Activated T-helper 1 cell treated with anti-CD3 and anti-CD28 coated beads, Interleukin-12 subunit alpha, Interleukin-12 subunit beta, Interleukin-2, Interleukin-4 antibody, amounts not matched to agents 30 ng/mL and 10 ng/mL and 1 ng/mL, durations not matched to agents 14 hours and 24 hours and 36 hours (primary cell): ENCODE measurements at places on chromosomes 3 and 15. TPM values are rescaled to one million over a fixed set of nuclear protein-coding genes. Genes with fewer than 3 reads are reported as not detected.

DNA sequence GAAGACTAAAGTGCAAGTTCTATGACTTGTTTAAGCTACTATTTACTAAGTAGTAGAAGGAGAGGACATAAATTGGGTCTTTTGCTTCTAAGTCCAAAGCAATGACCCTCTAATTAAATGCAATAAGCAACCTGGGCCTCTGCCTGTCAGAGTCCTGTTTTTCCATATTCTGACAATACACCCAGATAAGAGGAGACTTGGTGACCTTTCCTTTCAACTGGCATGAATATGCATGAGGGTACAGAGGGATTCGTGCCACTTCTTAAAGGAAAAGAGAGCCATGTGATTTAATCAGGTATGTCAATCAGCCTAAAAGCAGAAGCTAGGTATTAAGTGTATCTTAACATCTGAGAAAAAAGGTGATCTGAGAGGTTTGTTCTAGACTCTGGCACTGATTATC, 50.7 kb upstream of the FGF7 start:
- H3K27me3 ChIP-seq: peaks cover 5% of the 10 kb centered on the region
- no peak overlapping the region for H3K4me3 ChIP-seq
- H3K36me3 ChIP-seq: no peaks in the 10 kb centered on the region
- DNase-seq: no peak

The EPB42 gene
- not detected in 2 replicates for total RNA-seq

GRCh38 chr3:144424606-144425005, 453.0 kb downstream of the DIPK2A start:
- no peaks in the 10 kb centered on the region for H3K27me3 ChIP-seq
- no peak overlapping the region for H3K4me3 ChIP-seq
- no peaks in the 10 kb centered on the region for H3K36me3 ChIP-seq

The LRRC58 gene
- total RNA-seq: 26.9 and 27.4 TPM in 2 replicates

The IGSF11 gene
- total RNA-seq: 0.18 TPM in 1 of 2 replicates, not detected in the other

DNA sequence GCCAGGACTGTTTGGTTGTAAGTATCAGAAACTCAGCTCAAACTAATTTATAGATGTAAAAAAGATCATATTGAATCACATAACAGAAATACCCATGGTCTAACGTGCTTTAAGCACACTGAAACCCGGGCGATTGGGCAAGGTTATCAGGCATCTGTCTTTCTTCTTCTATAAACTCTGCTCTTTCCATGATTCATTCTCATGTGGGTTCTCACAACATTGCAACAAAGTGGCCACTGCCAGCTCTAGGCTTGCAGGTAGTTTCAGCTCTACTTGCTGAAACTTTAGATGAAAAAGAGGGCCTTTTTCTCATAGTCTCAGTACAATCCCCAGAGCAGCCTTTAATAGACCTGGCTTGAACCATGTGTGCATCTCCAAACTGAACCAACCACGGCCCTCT, 456.1 kb downstream of the MFSD1 start:
- H3K36me3 ChIP-seq: no peaks in the 10 kb centered on the region
- H3K4me3 ChIP-seq: no peak overlapping the region
- H3K27ac ChIP-seq: no peak overlapping the region
- DNase-seq: no peak
- H3K27me3 ChIP-seq: peaks cover 4% of the 10 kb centered on the region
- no peaks in the 10 kb centered on the region for H3K4me1 ChIP-seq

- no peak for DNase-seq
- H3K27me3 ChIP-seq: peaks cover 18% of the 10 kb centered on the region
- no peak overlapping the region for H3K27ac ChIP-seq
- H3K4me3 ChIP-seq: no peak overlapping the region
- no peaks in the 10 kb centered on the region for H3K4me1 ChIP-seq
- H3K36me3 ChIP-seq: no peaks in the 10 kb centered on the region
Measured at GRCh38 chr3:141057436-141057835, 6.3 kb downstream of the SPSB4 start.

DNA sequence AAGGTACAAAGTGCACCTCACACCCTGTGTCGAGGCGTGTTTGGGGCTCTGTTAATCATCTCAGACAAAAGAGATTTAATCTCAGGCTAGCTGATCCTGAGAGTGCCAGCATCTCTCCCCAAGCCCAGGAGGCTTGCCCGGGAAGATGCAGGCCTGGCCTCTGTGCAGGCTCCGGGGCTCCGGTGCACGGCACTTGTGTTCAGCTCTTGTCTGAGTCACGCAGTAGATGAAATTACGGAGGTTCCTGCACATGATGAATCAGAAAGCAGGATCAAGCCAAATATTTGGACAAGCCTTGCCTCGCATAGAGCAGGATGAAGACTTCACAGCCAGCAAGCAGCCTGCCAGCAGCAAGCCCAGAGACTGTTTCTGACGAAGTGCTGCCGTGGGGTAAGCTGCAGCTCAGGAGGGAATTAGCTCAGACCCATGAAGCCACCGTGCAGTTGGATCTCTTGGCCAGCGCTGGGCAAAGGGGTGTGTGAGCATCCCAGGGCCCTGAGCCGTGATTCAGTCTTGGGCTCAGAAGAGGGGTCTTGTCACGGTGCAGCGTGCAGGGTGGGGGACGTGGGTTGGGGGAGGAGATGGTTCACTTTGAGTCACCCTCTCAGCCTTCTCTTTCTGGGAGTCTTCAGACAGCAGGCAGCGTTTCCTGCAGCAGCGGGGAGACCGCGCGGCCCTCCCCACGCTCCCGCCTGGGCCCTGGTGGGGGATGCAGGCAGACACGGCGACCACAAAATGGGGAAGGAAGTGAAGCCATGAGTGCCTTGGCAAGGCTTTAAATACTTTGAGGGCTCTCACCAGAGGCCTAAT, 89.2 kb upstream of the MEF2A start:
- H3K4me3 ChIP-seq: no peak overlapping the region
- DNase-seq: no peak
- H3K36me3 ChIP-seq: no peaks in the 10 kb centered on the region
- H3K27ac ChIP-seq: peak overlapping the region; percentile 23
- peaks cover 5% of the 10 kb centered on the region for H3K27me3 ChIP-seq
- peaks cover 12% of the 10 kb centered on the region for H3K4me1 ChIP-seq

DNA sequence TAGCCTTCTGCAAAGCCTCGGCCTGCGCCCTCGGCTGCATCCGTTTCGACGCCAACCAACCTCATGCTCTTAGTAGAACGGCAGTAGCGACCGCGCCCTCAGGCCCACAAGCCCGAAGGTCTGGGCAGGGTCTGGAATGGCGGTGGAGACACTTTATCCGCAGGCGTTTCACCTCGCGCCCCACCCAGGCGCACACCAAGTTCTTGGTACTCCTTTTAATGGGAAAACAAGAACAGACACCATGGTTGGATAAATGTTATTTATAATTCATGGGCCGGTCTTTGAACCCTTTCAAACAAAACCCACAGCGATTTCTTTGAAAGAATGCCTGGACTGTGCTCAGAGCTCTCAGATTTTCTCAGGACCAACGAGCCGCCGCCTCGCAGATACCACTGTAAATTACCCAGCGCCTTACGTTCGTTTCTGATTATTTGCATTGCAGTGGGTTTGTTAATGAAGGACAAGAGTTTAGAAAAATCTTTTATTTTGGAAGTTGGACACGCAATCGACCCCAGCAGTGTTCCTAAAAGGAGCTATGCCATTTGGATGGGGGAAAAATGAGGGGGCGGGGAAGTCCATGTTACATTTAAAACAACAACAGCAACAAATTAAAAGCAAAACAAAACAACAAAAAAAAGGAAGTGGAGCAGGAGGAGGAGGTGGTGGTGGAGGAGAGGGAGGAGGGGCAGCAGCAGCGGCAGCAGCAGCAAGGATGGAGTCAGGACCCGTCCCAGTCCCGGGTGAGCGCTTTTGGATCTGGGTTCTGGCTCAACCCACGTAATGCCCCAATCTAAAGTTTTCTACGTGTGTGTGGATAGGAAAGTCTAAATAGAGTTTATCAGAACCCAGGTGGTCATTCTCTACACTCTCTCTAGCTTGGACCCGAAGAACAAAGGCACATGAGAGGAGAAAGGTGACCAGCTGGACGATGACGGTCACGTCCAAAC, 993 bp upstream of the ISL2 start:
- H3K4me3 ChIP-seq: peak overlapping the region; percentile 92
- peaks cover 17% of the 10 kb centered on the region for H3K36me3 ChIP-seq
- no peak for DNase-seq
- peak overlapping the region; percentile 85 for H3K27ac ChIP-seq

DNA sequence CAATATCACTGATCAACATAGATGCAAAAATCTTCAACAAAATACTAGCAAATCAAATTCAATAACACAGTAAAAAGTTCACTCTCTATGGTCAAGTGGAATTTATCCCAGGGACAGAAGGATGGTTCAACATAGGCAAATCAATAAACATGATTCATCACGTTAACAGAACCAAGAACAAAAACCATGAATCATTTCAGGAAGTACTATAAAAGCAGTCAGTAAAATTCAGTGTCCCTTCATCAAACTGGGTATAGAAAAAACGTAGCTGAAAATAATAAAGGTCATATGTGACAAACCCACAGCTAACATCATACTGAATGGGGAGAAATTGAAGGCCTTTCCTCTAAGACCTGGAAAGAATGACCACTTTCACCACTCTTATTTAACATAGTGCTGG, 172.1 kb downstream of the POLR2M start:
- no peak overlapping the region for H3K27ac ChIP-seq
- DNase-seq: no peak
- H3K27me3 ChIP-seq: peaks cover 26% of the 10 kb centered on the region
- H3K4me1 ChIP-seq: no peaks in the 10 kb centered on the region
- no peaks in the 10 kb centered on the region for H3K36me3 ChIP-seq
